Effector memory CD4-positive, alpha-beta T cell (primary cell): ENCODE measurements at places on chromosomes 16 and 17.

GRCh38 chr17:68288804-68289203 lies 2.1 kb downstream of the SLC16A6 start:
- no peak for DNase-seq

DNA sequence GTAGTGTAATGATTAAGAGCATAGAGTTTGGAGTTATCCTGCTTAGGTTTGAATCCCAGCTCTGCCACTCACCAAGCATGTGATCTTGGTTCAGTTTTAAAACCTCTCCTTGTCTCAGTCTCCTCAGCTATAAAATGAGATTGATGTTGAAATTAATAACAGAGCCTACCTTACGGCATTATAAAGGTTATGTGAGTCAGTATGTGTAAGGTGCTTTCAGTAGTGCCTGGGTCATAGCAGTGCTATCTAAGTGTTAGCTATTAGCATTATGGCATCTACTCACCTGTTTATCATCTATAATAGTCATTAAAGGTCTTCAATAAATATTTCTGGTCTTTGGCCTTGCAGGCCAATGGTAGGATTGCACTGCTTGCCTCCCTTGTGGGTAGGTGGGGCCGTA lies 53.4 kb downstream of the PRKCB start:
- no peak for DNase-seq

DNA sequence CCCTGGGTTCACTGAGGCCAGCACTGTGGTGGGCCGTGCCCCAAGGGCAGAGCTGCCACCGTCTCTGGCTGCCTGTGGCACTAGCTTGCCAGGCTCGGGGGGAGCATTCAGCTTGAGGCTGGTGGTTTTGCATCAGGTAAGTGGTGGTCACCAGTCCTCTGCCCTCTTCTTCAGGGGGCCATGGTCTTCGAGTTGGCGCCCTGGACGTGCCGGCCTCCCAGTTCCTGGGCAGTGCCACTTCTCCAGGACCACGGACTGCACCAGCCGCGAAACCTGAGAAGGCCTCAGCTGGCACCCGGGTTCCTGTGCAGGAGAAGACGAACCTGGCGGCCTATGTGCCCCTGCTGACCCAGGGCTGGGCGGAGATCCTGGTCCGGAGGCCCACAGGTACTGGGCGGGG lies 32.2 kb downstream of the TSC2 start:
- no peak for DNase-seq

DNA sequence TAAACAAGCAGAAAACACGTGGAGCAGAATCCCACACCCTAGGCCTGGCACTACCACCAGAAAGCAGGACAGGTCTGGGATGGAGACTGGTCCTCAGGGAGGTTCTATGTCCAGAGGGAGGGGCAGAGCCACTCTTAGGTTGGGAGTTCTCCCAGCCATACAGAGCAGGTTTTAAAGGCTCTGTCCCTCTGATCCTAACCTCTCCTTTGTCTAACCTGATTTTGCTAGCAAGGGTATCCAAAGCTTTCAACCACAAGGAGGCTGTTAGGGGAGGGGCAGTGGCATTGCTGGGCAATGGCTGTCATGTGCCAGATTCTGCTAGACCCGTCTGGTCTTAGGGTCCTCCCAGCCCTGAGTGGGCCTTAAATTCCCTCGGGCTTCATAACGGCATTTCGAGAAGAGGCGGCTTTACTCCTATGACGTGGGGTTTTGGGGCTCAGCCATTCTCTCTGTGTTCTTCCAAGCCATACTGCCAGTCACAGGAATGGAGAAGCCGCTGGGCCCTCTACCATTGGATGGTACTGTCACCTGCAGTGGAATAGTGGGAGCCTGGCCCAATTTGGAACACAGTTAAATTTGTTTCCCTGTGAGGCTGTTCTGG lies 5.7 kb downstream of the TPPP3 start:
- no peak for DNase-seq

GRCh38 chr17:27995554-27995953 lies 46.9 kb upstream of the NLK start:
- no peak for DNase-seq

DNA sequence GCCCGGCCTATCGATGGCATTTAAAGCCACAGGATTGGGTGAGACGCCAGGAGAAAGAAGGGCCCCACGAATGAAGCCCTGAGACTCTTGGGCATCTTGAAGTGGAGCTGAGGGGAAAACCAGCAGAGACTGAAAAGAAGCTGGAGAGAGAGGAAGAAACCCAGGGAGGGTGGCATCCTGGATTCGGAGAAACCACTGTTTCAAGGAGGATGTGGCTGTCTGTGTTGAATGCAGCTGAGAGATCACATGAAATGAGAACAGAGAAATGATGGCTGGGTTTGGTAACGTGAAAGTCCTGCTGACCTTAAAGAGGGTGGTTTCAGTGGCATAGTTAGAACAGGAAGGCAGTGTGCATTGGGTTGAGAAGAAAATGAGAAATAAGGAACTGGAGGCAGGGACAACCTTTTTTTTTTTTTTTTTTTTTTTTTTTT lies 3.8 kb downstream of the TNFSF12 start:
- DNase-seq: no peak

GRCh38 chr17:82615084-82616020 lies 32.9 kb downstream of the WDR45B start:
- DNase-seq: no peak

DNA sequence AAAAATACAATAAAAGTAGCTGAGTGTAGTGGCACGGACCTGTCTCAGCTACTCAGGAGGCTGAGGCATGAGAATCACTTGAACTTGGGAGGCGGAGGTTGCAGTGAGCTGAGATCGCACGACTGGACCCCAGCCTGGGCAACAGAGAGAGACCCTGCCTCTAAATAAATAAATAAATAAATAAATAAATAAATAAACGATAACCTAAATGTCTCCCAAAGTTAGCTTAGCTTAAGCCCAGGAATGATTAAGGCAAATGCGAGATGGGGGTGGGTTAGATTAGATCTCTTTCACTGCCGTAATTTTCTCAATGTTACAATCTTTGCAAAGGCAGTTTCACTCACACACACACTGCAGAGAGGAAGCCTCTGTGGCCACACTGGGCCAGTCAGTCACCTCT lies 46.7 kb downstream of the WSB1 start:
- no peak for DNase-seq

DNA sequence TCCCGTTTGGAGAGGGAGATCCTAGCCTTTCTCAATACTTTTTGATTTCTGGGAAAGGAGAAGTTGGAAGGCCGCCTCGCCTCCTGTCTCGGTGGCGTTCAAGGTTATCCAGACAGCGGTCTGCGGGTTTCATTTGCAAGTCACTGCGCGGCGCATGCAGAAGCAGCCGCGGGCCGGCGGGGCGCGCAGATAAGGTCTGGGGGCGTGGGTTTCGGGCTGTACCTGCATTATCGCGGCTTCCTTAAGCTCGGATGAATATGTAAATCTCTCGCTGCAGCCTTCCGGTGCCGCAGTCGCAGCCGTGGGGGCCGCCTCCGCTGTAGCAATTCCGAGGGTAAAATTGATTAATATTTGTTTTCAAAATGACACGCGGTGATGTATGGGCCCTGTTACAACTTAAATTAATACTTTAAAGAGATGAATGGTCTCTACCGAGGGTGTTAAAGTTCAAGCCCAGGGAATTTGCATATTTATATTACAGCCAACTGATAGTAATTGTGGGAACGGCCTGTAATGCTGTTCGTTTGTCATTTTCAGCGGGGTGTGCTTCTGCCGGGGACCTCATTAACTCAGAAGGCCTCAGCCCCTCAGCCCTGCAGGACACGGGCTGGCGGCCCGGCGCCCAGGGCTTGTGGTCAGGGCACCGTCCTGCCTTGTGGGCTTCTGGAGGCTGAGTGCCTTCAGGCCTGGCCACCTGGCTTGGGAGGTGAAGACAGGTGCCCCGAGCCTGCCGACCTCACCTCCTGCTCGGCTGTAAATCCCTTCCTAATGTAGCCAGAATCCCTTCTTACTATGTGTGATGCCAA lies 99.4 kb downstream of the CYLD start:
- DNase-seq: no peak

DNA sequence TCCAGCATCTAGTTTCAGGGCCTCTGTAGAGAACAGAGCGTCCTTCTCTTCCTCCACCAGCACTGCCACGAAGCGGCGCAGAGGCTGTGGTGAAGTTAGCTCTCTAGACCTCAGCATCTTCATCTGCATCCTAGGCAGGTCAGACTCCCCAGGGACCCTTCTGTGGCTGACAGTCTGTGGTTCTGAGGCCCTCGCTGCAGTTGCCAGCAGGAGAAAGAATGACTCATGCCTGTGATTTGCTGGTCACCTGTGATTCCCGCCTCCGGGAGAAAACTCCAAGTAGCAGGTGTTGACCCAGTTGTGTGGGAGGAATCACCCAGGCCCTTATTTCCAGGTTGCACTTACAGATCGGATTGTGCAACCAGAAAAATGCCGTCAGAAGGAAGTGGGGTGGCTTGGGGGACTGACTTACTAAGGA lies 117.3 kb upstream of the CACNG5 start:
- no peak for DNase-seq

DNA sequence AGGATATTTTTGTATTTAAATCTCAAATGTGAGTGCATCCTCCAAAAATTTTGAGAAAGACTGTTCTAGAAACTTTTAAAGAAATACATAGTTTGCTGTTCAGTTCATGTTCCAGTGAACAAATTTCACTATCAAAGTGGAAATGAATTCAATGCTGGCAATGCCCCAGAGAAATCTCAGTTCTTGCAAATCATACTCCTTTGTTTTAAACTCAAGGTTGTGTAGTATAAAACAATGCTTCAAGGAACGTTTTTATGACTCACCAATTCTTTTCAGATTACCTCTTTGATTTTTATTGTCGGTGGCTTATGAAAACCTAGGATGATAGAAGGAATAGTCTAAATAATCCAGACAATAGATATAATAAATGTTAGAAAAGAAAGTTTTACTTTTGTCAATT lies 17.6 kb downstream of the LPCAT2 start:
- DNase-seq: no peak

- DNase-seq: no peak
These were observed 24.9 kb downstream of the KCNJ16 start for GRCh38 chr17:70099884-70100283.

DNA sequence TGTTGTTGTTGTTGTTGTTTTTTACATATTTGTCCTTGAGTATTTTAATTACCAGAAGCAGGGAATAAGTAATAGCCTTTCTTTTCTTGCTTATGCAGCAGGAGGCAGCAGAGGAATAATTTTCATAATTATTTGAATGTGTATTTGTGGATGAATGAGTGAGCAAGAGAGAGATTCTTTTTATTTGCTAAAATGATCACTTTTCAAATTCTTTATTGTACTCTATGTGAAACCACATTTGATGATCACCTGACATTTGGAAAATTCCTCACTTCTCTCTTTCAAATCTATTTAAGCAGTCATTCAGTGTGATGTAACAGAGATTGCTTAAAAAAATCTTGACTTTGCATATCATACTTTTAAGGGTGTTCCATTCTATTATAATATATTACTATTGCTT lies 223.6 kb downstream of the BCAS3 start:
- DNase-seq: no peak

DNA sequence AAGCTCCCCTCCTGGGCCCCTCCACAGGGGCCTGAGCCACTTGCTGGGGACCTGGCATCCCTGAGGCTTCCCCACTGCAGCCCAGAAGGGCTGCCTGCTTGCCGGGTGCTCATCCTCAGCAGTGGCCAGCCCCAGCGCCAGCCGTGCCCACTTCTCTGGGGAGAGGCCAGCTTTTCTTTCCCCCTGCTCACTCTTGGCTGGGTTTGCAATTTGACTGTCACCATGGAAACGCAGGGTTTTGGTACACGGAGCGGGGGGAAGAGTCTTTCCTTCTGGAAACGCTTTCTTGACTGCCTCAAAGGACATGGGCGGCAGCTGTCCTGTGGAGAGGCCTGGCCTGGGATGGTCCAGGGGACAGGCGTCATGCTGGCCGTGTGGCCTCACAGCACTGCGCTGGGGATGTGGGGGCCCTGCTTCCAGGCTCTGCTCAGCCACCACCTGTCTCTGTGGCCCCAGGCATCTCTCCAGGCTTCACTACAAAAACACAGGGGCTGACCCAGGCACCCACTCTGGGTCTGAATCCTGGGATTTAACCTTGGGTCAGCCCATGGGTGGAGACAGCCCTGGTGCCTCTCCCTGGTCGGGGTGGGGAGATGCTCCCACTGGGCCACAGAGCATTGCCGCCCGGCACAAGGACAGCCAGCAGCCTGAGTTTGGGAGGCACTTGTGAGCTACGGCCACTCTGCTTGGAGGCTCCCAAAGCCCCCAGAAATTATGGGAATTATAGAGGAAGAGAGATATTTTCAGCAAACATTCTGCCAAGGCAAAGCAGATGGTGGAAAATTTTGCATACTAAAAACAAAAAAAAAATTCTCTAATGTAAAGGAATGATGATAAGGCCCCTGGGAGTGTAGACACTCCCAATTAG lies 45.9 kb upstream of the DOC2B start:
- no peak for DNase-seq

GRCh38 chr16:46727184-46727583 lies 21.0 kb downstream of the MYLK3 start:
- DNase-seq: no peak

GRCh38 chr16:55264949-55265348 lies 59.1 kb upstream of the IRX6 start:
- DNase-seq: no peak

- no peak for DNase-seq
These were observed 53.7 kb downstream of the RPH3AL start for GRCh38 chr17:298791-299450.

DNA sequence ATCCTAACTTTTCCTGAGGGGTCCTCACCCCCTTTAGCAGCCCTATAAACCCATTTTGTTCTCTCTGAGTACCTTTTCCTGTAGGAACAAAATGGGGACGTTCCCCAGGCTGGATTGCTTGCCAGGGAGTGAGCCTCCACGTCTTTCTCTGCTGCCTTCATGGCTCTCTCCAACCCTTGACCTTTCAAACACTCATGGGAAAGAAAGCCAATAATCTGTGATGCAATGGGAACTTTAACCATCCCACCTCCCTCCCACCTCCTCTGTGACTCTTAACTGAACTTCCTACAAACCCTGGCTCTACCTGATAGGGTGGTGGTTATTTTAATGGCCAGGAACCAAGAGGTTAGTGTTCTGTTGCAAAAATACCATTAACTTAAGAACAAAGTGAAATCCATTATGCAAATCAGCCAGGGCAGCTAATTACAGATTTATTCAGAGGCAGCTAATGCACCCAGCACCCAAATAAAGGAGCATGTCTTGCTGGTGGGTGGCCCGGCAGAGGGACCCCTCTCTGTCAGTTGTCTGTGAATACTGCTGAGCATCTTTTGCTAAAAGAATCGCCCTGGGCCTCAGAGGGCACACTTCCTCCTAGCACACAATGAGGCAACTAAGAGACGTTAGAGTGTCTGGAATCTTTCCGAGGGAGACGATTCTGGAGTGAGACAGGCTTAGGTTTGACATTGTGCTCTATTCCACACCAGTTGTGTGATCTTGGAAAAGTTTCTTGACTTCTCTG lies 3.0 kb downstream of the PIPOX start:
- DNase-seq: no peak

- DNase-seq: no peak
These were observed 1.1 kb downstream of the ARL6IP1 start for GRCh38 chr16:18800293-18800692.

DNA sequence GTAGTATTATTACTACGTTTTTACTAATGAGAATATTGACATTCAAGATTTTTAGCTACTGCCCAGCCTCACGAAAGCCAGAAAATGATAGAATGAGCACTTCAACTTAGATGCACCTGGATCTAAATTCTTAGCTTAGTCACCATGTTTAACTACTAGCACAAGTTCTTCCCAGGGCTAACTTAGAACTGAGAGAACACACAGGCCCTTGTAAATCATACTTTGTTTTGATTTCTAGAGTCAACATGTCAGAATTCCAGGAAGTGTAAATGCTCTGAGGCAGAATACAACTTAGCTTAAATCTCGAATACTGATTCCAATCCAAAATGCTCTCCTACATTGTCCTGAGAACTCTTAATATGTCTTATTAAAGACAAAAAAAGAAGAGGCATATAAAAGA lies 6.8 kb upstream of the ACSM1 start:
- DNase-seq: no peak
